ENCODE measurements at places on chromosomes 16 and 17. TPM values are rescaled to one million over a fixed set of nuclear protein-coding genes. Genes with fewer than 3 reads are reported as not detected.

DNA sequence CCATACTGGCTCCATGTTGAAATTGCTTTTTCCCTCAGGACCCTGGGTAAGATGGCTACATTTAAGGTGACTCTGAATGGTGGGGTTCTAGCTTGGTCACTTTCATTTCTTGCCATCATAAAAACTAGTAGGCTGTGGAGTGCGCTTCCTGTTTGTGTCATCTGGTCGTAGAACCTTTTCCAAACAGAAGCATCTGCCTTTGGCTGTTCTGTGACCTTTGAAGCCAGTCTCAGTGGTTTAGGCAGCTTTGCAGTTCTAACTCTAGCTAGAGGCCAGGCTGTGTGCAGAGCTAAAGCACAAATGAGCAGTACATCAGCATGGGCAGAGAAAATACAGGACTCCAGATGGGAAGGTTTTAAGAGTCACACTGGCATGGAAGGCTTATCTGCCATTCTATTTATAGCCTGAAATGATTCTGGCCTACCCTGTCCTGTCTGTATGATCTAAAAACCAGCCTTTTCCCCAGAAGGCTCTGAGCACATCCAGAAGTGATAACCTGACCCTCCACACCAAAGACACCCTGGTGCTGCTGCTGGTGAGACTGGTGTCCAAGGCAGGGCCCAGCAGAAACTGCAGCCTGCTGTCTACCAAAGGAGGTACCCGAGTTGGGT is 8.6 kb downstream of the ESRP2 start:
- no peak for DNase-seq

GRCh38 chr17:53273126-53273525 is 549.6 kb upstream of the KIF2B start:
- no peak for DNase-seq

- no peak for DNase-seq
Observed at GRCh38 chr17:74445158-74445557, 13.3 kb downstream of the GPRC5C start.

DNA sequence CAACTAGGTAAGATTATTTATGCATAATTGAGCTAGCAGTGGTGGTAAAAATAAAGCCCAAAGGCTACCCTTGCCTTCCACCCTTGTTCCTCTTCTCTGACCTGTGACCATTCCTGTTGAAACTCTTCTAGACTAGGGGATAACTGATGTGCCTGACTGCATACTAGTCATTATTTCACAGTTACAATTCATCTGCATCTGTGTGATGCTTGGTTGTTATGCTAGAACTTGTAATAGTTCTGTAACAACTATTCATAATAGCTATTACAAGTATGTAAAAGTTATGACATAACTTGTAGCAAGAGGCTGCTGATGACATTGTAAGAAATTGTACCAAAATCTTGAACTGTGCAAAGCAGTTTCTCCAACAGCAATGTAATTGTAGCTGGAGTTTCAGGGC is 2.4 kb upstream of the VAC14 start:
- DNase-seq, result no peak

DNA sequence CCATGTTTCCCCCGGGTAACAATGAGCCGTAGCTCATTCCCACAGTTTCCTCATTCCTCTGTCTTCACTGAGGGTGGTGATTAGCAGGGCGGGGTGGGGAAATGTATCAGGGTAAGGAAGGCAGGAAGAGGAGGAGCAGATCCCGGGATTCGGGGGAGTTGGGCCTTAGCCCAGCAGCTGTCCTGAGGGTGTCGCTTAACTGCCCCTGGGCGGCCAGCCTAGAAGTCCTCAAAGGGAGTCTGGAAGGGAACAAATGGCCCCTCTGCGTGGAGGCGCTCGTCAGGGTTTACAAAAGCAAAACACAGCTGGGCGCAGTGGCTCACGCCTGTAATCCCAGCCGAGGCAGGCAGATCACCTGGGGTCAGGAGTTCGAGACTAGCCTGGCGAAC is 14.3 kb downstream of the MLYCD start:
- peak; percentile 84 for DNase-seq

DNA sequence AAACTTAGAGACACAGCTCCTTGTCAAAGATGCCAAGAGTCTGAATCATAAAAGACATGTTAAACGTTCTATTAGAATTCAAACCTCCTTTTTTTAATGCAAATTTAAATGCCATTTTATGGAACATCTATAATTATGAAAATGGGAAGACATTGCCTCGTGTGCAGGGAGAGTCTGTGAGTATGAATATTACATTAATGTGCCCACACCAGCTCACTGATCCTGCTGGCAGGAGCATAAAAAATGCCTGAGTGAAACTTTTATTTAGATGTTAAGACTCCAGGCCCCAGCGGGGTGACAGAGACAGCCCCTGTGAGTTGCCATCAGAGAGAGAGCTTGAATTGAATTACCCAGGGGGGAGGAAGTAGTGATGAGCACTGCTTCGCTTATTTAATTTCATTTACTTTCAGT is 84.8 kb downstream of the SNX11 start:
- DNase-seq, result peak; percentile 11

Gene GNAO1
- 0.26 TPM for total RNA-seq

Gene SRP68
- 23.6 TPM for total RNA-seq

Gene ABCC11
- total RNA-seq, result 0.17 TPM

Gene HSD3B7
- 32.9 TPM for total RNA-seq
